ENCODE measurements at places on chromosomes 11 and 22. TPM values are rescaled to one million over a fixed set of nuclear protein-coding genes. Genes with fewer than 3 reads are reported as not detected.

KCNK4 gene
- not detected for total RNA-seq

TREH gene
- not detected for total RNA-seq

RIMBP3C gene
- 0.36 TPM for total RNA-seq

DCUN1D5 gene
- total RNA-seq, result 19.4 TPM

DNA sequence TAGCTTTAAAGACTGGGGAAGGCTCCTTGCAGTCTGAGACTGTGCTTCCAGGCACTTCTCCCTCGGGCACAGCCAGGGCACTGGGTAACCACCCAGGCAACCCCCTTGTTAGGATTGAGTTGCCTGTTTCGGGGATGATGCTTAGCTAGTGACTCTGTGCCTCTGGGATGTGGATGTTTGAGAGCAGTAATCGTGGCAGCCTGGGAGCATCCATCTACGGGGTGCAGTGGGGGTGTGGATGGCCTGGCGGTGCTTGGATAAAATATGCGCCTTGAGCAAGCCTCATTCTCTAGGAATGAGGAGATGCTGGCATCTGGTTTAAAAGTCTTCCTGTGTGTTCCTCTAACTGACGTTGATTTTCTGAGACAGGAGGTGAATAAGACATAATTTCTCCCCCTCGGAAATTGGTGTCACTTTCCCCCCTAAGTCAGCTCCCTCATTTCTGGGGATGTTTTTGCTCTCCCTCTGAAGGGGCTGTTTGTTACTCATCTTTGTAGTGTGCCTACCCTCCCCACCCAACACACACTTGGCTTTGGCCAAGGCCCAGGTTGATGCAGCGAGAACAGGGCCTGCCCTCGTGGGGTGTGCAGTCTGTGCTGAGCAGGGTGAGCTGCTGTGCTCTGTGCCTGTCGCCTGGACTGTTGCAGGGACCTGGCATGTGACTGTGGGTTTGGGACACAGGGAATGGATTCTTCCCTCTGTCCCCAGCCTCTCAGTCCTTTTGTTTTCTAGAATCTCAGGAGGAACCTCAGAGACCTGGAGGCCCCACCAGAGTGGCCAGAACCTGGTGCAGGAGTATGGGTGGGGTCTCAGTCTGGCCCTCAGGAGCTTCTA is 2.0 kb downstream of the GNAZ start:
- peak; percentile 52 for DNase-seq

DNA sequence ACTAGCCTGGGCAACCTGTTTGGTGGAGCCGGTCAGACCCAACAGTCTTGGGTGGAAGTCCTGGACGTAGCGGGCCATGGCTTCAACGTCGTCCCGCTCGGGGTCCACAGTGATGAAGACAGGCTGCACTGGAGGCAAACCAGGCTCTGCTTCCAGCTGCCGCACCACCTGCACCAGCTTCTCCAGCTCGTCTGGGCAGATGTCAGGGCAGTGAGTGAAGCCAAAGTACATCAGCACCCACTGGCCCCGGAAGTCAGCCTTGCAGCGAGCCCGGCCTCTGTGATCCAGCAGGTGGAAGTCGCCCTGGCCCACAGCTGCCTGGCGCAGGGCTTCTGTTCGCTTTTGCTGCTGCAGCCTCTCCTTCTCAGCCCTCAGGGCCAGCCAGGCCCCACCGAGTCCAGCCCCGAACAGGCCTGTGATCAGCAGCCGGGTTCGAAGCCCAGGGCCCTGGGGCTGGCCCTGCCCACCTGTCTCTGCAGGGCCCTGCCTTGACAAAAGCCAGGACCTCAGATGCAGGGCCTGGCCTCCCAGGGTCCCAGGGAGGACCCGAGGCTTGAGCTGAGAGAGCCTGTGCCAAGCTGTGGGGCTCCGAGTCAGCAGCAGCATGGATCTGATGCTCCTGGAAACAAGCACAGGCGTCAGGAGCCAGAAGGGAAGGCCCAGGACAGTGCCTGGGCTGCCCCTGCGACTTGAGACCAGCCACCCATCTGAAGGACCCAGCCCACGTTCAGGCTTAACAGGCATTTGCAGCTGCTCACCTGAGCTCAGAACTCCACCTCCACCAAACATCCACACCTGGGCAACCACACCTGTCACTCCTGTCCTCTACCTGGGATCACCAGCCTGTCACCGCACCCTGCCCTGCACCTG is 1.4 kb downstream of the SCO2 start:
- DNase-seq, result peak; percentile 64

- DNase-seq, result no peak
Measured at GRCh38 chr22:49148895-49149418, 678.7 kb downstream of the BRD1 start.

DNA sequence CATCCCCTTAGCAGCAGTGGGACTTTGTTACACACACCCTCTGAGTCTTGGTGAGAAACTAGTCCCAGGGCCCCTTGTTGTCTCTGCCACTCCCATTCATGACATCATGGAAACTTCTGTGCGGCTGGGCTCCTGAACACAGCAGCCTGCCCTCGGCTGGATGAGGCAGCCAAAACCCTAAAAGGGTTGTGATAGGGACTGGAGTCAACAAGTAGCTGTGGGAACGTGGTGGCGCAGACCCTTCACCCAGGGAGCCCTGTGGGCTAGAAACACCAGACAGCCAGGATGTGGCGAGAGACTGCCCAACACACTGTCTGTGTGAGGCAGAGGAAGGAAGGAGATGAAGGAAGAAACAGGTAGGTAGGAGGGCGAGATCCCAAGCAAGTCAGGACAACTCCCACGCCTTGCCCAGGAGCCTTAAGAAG is 3.9 kb downstream of the CD3D start:
- DNase-seq, result no peak

- no peak for DNase-seq
Measured at GRCh38 chr22:39475902-39476301, 19.1 kb downstream of the MGAT3 start.

DNA sequence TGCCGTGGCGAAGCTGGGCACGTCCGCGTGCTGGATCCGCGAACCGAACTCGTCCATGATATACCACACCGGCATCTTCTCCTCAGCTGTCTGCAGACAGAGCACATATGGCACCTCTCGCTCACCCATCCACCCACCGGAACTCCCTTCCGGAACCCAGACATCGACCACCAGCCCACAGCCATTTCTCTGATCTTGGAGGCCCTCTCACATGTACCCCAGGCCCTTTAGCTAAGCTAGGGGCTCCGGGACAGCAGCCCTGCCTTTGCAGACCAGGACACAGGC is 7.1 kb downstream of the TTLL12 start:
- DNase-seq, result no peak

- peak; percentile 79 for DNase-seq
Measured at GRCh38 chr22:46078241-46079092, 71.9 kb upstream of the PPARA start.

Measured in sciatic nerve (tissue), 2 donors.